ENCODE measurements at places on chromosomes 6 and 20.
A peak's percentile ranks its signal among the peaks of the same experiment; 100 is the strongest.

GRCh38 chr6:18293076-18293904 is 29.0 kb upstream of the DEK start:
- no peak for DNase-seq

DNA sequence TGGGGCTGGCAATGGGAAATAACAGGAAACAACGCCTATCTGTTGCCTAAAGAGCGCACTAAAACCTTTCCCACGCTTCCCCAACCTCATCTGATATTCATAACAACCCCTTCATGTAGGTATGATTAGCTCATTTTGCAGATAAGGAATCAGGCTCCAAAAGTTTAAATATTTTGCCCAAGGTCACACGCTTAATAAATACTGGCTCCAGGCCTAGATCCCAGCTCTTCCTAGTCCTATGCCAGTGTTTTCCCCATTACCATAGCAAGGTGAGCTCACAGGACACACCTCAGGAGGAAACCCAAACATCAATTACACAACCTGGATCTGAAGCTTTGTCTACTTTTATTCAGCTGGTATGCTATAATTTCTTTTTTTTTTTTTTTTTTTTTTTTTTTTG is 19.6 kb downstream of the MBOAT1 start:
- no peak for DNase-seq

GRCh38 chr20:54025251-54025771 is 45.1 kb downstream of the BCAS1 start:
- DNase-seq = no peak

GRCh38 chr6:132132422-132132821 is 181.2 kb upstream of the CCN2 start:
- no peak for DNase-seq

GRCh38 chr20:25402583-25402982 is 4.9 kb upstream of the GINS1 start:
- DNase-seq = no peak

DNA sequence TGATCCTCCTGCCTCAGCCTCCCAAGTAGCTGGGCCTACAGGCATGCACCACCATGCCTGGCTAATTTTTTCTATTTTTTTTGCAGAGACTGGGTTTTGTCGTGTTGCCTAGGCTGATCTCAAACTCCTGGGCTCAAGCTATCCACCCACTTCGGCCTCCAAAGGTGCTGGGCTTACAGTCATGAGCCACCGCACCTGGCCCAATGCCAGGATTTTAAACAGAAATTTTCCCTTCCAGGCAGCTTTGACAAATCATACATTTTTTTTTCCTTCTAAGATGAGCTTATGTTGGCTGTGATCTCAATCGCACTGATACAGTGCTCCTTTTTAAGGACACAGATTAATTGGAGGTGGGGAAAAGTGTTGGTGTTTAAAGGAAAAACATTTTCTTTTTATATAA is 73.2 kb upstream of the CD2AP start:
- DNase-seq = no peak

- DNase-seq = peak; percentile 74
Measured at GRCh38 chr20:20369250-20370093, 1.6 kb downstream of the INSM1 start.

DNA sequence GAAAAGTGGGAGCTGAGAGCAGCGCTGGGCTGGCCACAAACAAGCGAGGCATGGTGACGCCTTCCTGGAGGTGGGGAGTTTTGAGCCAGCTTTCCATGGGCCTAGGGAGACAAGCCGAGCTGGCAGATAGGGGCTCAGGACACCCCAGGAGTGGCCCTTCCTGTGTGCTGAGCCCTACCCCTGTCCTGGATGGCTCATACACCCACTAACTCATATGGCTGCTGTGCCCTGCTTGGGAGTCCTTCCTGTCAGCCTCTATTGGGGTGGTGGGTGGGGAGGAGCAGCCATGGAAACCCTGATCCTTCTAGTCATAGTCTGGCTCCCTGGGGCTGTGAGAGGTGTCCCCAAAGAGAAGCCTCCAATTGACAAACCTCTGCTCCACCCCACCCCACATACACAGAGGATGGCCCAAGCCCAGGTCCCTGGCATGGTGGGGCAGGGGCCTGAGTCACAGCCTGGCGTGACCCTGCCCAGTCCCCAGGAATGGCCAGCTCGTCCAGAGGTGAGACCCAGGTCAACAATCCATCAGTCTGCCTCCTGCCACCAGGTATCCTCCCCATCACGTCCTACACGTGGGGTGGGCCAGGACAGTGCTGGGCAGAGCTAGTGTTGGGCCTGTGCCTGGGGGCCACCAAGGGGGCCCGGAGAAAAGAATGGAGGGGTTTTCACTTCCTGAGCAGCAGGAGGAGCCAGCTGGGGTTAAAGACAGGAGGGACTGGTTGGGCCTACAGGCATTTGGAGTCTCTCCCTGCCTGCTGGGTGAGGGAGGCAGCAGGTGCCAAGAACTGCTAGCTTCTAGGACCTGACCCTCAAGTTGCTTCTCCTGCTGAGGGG is 52.2 kb downstream of the MRPL14 start:
- DNase-seq = no peak

- DNase-seq = no peak
Measured at GRCh38 chr6:5192135-5192794, 68.5 kb downstream of the LYRM4 start.

GRCh38 chr6:132413499-132413802 is 12.2 kb upstream of the MOXD1 start:
- no peak for DNase-seq

GRCh38 chr20:3082306-3082951 is 2.1 kb downstream of the AVP start:
- DNase-seq = no peak
